ENCODE measurements at places on chromosomes 1 and 21. TPM values are rescaled to one million over a fixed set of nuclear protein-coding genes. Genes with fewer than 3 reads are reported as not detected.

WLS gene
- polyA plus RNA-seq = 92.1 TPM

GRCh38 chr1:94406446-94406845, 11.7 kb upstream of the ABCD3 start:
- DNase-seq = no peak

DNA sequence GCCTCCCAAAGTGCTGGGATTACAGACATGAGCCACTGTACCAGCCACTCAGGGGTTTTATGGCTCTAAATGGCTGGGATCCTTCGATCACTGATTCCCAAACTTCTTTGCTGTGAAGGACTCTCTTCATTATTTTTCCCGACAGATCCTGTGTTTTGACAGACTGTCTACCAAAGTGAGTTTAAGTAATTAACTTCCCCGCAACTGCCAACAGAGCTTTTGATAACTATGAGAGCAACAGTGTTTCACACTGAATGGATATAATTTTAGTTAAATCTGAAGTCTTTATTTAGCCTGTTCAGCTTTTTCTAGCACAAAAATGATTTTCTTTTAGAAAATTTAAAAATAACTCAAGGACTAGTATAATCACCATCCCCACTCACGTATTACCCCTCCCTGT, 12.6 kb upstream of the RABIF start:
- no peak for DNase-seq

SPRR1A gene
- 2.0 TPM for polyA plus RNA-seq

DNA sequence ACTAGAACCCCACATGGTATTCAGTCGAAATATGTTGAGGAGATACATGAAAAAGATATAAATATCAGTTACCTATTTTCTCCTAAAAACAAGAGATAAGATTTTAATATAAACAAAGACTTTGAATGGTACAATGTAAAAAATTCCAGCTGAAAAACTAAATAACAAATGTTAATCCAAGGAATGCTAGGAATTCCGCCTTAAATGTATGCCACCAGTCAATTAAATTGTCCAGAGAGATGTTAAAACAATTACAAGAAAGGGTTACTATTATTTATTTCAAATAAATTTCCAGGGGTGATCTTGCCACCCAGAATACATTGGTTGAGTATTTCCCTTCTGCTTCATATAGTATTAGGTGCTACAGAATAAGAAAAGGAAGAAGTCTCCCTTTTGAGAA, 4.2 kb downstream of the ADSS2 start:
- DNase-seq = no peak

PERM1 gene
- 1.2 TPM for polyA plus RNA-seq

GRCh38 chr1:67886076-67886475, 52.8 kb upstream of the GNG12 start:
- no peak for DNase-seq

FCER1G gene
- polyA plus RNA-seq = 17.6 TPM

JAM2 gene
- polyA plus RNA-seq = 35.5 TPM

DNA sequence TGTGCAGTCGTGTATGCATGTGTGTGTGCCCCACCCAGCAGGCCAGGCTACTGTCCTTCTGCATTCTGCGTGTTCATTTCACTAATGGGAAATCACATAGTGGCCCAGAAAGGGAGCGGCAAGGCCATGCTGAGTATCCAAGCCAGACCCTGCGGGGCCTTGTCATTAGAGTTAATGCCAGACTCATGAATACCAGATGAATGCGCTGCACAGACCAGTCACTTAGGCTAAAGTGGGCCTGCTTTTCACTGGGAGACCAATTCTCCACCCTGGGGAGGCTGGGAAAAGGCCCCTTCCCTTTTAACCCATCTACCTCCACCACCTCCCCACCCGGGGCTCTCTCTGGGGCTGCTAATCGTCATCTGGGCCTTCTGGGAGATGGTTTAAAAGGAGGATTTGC, 17.0 kb upstream of the GRIK3 start:
- no peak for DNase-seq

PIK3CD gene
- polyA plus RNA-seq = 3.4 TPM

TNNI3K gene
- polyA plus RNA-seq = 0.62 TPM

- no peak for DNase-seq
Observed at GRCh38 chr1:17734609-17735008, 20.5 kb upstream of the ACTL8 start.

DNA sequence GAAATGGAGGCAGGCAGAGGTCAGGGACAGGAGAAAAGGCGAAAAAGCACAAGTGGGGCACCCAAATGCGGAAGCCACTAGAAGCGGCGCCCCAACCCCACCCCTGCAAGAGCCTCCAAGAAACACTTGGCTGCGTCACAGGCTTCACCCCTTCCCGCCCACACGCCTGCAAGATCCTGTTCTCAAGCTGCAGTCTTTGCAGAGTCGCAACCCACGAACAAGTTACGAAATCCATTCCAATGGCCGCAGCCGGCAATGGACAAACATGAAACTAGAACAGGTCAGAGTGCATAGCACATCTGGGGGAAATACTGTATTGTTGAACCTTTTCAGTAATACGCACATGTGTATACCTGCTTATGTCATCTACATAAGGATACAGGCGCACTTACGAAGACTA, 103.6 kb downstream of the PSMG1 start:
- DNase-seq = no peak

DNA sequence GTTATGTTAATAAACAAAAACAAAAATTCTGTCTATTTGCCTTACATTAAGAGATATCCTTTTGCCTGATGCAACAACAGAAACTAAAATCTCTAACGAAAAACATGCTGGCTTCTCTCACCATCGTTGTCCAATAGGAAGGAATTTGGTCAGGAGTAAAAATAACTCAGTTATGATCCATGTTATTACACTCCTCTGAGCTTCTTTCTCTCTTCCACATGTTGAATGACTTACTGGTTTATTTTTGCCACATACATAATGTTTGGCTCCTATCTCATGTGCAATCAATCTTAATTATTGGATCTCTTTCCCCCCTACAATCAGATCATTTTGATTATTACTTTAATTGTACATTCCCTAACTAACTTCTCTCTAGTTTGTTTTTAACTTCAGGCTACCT, 688.4 kb downstream of the USP25 start:
- peak; percentile 51 for DNase-seq

DNA sequence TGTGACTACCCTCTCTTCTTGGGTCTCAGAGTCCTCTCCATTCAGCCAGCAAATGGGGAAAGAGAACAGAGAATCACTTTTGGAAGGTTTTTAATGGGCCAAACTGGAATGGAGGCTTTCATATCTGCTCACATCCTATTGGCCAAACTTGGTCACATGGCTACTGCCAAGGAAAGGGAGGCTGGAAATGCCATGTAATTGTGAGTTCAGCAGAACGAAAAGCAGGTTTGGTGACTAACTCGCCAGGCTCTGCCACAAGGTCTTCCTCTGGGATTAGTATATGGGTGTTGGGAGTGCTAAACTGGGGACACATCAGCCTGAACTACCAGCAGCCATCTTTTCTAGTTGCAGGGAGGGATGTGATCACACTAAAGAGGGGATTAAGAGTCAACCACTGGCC, 19.2 kb downstream of the RD3 start:
- no peak for DNase-seq

- no peak for DNase-seq
Observed at GRCh38 chr1:175225805-175226129, 33.2 kb upstream of the KIAA0040 start.

DNA sequence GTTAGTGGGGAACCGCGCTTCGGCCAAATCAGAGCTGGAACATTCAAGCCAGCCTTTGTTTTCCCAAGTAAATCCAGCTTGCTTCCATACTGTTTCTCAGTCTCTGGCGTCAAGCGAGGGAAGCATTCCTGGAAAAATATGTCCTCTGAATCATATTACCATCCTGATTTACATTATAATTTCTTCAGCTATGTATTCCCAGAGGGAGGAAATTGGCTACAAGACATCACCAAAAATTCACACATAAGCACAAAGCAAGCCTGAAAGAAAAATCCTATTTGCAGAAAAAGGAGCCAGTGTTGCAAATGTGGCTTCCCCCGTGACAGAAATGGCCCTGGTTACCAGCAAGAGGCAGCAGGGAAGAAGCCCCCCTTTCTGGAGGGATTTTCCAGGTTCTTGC, 233.3 kb downstream of the KCNJ6 start:
- peak; percentile 36 for DNase-seq

MROH7 gene
- 1.6 TPM for polyA plus RNA-seq

GJB5 gene
- polyA plus RNA-seq = 0.18 TPM

GRCh38 chr1:98962156-98962555, 42.5 kb downstream of the PLPPR5 start:
- no peak for DNase-seq

RSPH1 gene
- 0.33 TPM for polyA plus RNA-seq

GRCh38 chr1:210949489-210949888, 184.5 kb downstream of the KCNH1 start:
- no peak for DNase-seq

TLR5 gene
- polyA plus RNA-seq = 5.0 TPM

- DNase-seq = no peak
Observed at GRCh38 chr1:235745503-235746136, 96.0 kb upstream of the GNG4 start.

DNA sequence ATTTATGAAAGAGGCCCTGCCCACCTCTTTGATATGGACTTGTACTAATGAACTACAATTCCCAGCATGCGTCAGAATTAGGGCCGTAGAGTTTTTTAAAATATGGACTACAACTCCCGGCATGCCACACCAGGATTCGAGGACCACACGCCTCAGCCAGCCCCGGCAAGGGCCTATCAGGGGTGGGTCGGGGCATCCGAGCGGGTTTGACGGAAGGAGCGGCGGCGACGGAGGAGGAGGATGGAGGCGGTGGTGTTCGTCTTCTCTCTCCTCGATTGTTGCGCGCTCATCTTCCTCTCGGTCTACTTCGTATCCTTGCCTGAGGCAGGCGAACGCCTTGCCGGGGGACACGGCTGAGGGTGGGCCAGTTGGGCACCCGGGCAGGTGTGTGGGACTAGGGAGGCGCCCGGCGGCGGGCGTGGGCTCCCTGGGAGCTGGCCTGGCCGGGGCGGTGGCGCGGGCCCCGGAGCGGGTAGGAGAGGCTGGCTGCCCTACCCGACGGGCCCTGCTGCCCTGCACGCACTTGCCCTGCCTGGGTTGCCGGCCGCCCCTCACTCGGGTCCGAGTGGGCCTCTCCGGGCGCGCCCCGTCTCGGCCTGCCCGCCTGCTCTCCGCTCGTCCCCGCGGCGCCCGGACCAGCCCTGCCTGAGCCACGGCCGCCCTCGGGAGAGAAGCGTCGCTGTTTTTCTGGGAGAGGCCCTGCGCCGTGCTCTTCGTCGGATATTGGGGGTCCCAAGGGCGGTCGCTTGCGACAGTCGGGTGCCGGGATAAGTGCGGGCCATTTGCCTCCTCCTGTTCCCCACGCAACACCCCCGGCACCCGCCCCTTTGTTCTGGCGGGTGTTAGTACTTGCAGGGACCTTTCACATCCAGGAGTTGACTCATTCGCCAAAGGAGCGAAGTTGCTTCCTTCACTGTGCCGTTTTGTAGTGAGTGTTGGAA, at the start of gene CNIH4:
CNIH4 (plus strand) TSS at position 195 of the 941 bp plus-strand sequence; CDS start at position 241, 46 bp downstream.
- peak; percentile 94 for DNase-seq

MROH9 gene
- not detected for polyA plus RNA-seq

DNA sequence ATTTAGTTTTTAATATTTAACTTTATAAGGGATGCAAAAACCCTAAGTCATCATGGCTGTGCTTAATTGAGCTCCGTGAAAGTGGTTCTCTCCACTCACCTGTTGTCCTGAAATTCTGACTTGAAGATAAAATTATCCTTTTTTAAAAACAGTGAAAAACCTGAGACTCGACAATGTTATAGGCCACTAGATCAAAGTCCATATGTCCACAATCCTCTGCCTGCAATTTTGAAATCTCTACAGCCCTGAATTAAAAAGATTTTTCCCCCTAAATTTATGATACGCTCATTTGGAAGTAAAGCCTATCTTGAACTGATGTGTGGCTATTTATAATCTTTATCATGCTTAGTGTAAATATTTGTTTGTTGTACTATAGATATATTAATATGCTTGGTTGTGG, 18.7 kb downstream of the OSBPL9 start:
- no peak for DNase-seq

PSMG1 gene
- polyA plus RNA-seq = 38.4 TPM

DNA sequence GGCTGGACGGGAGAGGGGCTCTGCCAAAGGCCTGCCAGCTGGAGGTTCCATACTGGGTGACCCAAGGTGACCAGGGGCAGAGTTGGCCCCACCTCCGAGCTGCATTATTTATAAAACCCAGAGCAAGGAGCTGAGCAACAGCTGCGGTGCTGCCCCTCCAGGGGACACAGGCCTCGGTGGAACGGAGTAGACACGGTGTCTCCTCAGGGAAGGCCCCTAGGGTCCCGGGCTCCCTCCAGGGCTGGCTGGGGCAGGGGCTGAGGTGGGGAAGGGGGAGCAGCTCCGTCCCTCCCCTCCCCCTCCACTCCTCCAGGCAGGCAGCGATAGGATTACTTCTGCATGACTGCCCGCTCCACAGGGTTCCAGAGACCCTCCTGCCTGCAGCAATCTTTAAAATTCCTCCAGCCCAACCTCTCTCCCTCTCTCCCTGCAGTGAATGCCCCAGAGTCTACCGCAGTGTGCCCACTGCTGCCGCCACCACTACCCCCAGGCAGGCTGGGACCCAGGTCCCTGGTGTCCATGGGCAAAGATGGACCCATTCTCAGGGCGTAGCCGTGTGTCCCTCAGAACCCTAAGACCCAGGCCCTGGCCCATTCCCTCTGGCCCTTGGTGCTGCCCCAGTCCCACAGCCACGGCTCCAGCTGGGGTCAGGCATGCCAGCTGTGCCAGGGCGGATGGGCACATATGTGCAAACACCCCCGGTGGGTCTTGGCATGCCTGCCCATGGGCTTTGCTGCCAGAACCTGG, 10.8 kb downstream of the AHDC1 start:
- no peak for DNase-seq

DNA sequence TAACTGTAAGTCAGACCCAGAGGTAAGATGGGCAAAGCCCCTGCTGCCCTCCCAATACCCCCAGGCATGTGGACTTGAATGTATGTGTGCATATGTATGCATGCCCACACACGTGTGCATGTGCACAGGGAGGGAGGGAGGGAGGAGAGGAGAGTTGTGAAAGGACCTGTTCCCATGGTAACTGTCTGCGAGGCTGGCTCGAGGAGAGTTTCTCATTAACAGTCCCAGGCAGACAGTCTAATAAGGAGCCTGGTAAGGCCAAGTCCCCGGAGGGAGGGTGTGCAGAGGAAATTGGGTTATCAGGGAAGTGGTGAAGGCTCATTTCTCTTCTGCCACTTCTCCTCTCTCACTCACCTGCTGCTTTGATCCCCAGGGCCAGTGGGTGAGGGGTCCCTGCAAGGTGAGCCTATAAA, 74.9 kb downstream of the NFASC start:
- no peak for DNase-seq

GRCh38 chr1:206772243-206772937, at the start of gene IL10:
Gene IL10 (minus strand): TSS chr1:206772494. CDS start chr1:206772435, 59 bp downstream.
- no peak for DNase-seq

GRCh38 chr1:22736501-22737080, 26.0 kb downstream of the EPHB2 start:
- no peak for DNase-seq

GRCh38 chr1:204623894-204624361, 61.6 kb downstream of the LRRN2 start:
- no peak for DNase-seq

GRCh38 chr1:61013946-61014667, 68.3 kb upstream of the NFIA start:
- DNase-seq = no peak

Measured in muscle of arm (tissue), 14 donors.